ENCODE measurements at places on chromosomes 16 and 17.

- DNase-seq: no peak
Measured at GRCh38 chr17:74758848-74759168, 10.4 kb downstream of the NHERF1 start.

GRCh38 chr16:17321824-17322223 is 148.9 kb downstream of the XYLT1 start:
- no peak for DNase-seq

- DNase-seq: no peak
Measured at GRCh38 chr16:22961206-22961605, 147.2 kb downstream of the HS3ST2 start.

GRCh38 chr16:4931381-4931780 is 5.6 kb downstream of the PPL start:
- DNase-seq: no peak

DNA sequence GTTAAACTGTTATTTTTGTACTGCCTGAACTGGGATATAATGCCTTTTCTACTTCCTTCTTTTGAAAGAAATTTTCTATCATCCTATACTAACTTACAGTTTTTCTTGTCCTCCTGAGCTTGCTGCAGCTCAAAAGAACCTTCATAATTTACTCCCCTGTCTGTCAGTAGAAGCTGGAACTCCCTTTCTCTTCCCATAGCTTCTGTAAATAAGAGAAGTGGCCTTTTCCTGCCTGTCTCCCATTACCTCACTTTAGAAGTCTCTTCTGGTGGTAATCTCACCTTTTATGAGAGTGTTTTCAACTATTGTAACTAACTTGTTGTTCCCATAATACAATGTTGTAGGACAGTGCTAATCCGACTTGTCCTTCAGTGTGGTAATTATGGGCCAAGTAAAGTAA is 246.7 kb upstream of the TBX2 start:
- no peak for DNase-seq

- DNase-seq: no peak
Measured at GRCh38 chr16:85853547-85854545, 45.1 kb upstream of the IRF8 start.

DNA sequence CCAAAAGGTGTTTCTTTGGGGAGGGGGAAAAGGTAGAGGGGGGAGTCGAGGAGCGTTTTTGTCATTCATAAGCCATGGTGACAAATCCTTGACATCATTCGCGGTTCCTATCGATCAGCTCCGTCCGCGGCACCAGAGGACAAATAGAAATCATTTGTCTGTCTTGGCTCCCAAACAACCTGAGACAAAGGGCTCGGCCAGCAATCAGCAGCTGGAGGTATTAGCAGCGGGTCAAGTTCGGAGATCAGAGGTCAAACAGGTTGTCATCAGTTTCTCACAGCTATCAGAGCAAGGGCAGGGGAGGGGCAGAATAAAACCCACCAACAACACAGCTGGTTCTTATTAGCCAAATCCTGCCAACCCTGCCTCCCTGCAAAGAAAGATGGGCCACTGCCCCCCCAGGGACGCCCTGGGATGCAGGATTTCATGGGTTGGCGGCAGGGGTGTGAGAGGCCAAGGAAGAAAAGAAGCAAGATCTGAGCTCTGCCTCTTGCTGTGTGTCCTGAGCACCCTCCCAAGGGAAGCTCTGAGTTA is 145.3 kb upstream of the LHX1 start:
- DNase-seq: no peak

DNA sequence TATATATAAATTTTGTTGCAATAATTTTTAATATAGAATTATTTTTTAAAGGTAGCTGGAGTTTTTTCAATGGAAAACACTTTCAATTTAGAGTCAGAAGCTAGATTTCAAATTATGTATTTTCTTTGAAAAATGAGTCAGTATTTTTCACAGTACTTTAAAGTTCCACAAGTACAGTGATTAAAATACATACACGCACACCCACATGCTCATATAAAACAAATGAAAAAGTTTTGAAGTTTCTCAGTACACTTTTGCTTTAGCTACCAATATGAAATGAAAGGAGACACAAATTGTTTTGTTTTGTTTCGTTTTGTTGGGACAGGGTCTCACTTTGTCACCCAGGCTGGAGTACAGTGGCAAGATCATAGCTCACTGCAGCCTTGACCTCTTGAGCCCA is 98.6 kb downstream of the CYB561 start:
- DNase-seq: no peak
